ENCODE measurements at places on chromosomes 1 and 21.

DNA sequence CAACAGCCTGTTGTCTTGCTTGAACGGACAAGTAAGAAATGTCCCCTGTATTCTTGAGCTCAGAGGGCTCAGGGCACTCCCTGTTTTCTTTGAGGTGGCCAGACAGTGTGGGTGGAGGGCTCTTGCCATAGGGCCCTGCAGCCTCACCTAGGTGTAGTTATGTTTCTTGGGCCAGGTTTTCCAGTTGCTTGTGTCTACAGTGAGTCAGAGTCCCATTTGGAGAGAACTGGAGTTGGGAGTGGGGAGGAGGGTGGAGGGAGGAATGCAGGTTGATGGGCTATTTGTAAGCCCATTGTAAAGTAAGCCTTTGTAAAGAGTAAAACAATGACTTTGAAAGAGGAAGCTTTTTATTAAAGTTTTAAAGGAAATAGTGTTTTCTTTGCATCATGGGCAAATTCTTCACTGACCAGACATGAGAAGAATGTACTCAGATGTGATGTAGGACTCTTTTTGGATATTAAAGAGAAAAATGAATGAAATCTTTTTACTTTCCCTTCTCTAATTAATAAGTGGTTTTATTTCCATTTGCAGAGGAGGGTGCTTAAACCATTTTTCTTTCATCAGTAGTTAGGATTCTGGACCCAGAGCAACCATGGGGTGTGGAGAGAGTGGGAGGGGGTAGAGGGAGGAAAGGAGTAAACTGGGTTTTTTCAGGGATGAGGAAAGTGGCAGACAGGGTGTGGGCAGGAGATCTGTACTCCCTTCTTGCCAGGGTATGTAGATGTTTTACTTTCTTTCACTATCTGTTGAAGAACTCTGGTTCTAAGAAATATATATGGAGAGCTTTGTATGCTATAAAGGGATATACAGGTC lies 45.1 kb upstream of the MACF1 start:
- DNase-seq = no peak

DNA sequence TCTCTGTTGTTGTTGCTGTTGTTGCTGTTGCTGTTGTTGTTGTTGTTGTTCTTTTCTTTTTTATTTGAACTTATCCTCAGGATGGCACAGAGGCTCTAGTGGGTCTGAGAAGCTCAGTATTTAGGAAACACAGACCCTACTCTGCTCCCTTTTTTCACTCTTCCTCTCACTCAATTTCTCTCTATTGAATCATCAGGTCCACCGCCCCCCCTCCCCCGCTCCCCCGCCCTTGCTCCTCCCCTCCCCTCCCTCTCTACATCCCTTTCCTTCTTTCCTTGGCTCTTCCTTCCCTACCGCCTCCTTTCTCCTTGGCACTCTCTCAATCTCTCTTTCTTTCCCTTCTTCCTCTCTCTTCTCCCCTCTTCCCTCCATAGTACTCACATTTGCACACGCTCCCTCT lies 218.5 kb upstream of the ZC3H12A start:
- DNase-seq = no peak

DNA sequence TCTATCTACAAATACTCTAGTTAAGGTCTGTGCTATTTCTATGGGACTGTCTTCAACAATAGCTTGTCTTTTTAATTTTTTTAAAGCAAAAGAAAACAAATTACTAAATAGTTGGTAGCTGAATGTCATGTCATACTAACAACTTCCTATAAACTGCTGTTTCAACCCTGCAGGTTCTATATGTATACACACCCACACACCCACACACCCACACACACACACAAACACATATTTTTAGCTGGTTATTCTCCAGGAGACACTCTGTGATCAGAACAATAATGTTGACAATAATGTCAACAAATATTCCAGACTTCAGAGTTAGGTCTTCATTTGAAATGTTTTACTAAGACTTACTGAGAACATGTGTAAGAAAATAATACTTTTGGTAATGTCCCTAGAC lies 66.7 kb downstream of the AK5 start:
- DNase-seq = no peak

- DNase-seq = no peak
These were observed 138.1 kb downstream of the ELAVL4 start for GRCh38 chr1:50246869-50247268.

DNA sequence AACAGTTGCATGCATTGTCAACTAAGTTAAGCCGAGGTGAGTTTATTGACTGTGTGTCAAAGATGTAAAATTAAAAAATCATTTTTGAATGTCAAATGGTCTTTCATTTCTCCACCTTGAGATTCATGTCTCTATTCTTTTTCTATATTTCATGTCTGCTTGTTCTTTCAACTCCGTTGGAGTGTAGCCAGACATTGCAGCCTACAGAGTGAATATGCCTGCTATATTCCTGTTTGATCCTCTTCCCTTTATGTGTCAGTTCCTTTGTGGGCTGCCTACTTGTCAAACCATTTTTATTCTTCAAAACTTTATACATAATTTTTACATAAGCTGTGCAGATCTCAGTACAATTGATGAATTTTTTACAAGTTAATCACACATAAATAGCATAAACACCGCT lies 1325.8 kb upstream of the PRMT6 start:
- DNase-seq = no peak
